CD14-positive monocyte (primary cell): ENCODE measurements at places on chromosomes 1 and 21.

GRCh38 chr1:17559615-17560419 lies 20.3 kb downstream of the ARHGEF10L start:
- DNase-seq, result no peak

GRCh38 chr21:45151445-45152160 lies 77.2 kb downstream of the ADARB1 start:
- no peak for DNase-seq

GRCh38 chr21:45266518-45267389 lies 20.9 kb downstream of the POFUT2 start:
- no peak for DNase-seq

GRCh38 chr1:236608930-236609726 lies 4.8 kb upstream of the HEATR1 start:
- peak; percentile 23 for DNase-seq

- DNase-seq, result no peak
These were observed 127.3 kb downstream of the CAMTA1 start for GRCh38 chr1:6912518-6912917.

- no peak for DNase-seq
These were observed 143.2 kb upstream of the BMP8A start for GRCh38 chr1:39348278-39348677.
